CD8-positive, alpha-beta T cell (primary cell): ENCODE measurements at places on chromosomes 11 and 22. TPM values are rescaled to one million over a fixed set of nuclear protein-coding genes. Genes with fewer than 3 reads are reported as not detected.

Gene HBG2
- total RNA-seq, result not detected

Gene GAB2
- 7.9 TPM for total RNA-seq

Gene ACTN3
- 0.27 TPM for total RNA-seq

Gene FOSL1
- total RNA-seq, result 4.0 TPM

Gene NRGN
- total RNA-seq, result 0.41 TPM

Gene GGTLC3
- not detected for total RNA-seq
